ENCODE measurements at places on chromosomes 7 and 10.

DNA sequence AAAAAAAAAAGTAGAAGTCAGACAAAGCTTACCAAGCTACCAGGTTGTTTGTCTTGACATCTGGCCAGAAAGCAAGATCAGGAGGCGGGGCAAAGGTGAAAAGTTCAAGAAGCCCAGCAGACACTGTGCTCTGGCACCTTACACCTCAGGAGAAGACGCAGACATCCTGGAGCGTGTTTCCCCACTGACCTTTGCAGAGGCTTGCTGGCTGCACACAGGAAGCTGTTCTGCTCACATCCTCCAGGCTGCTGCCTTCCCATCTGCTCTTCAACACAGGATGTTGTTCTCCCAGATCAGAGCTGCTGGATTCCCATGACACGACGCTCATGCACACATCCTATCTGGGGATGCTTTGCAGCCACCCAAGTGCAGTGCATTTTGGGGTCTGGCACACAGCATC lies 174.4 kb upstream of the KIAA1217 start:
- no peak for DNase-seq

- no peak for DNase-seq
Measured at GRCh38 chr10:112426111-112426510, 20.6 kb downstream of the ZDHHC6 start.

DNA sequence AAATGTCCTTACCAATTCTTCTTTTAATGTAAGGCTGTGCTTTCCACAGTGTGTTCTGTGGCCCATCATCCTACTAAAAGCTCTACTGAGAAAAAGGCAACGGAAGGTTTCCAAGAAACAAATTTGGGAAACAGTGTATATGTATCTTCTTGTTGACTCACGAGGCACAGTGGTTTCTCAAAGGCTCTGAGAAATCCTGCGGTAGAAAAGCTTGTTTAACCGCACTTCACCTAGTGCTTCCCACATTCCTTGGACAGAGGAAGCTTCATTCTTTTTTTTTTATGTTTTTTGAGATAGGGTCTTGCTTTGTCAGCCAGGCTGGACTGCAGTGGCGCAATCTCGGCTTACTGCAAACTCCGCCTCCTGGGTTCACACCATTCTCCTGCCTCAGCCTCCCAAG lies 84.5 kb downstream of the TACC2 start:
- DNase-seq, result no peak

- DNase-seq, result no peak
Measured at GRCh38 chr10:71772832-71773220, 494 bp downstream of the VSIR start.

DNA sequence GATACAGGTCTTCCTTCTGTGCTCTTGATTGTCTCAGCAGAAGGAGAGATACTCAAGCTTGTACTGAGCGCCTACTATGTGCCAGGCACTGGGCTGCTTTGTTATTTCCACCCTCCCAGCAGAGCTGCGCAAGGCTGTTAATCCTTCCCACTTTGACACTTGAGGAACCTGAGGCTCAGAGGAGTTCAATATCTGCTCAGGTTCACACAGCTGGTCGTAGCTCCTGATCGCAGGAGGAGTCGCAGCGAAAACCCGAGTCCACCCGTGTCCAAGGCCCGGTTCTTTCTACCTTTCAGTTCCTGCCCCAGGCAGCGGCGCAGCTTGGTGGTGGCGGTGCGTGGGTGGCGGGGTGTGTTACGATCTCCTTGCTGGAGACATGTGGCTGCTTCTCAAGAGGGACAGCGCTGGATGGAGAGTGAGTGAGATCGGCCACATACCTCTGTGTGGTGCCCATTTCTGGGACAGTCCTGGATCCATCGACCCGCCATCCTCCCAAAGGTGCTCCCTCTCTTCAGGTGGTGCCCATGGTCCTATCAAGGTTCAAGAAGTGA lies 26.5 kb upstream of the SAMD8 start:
- no peak for DNase-seq

DNA sequence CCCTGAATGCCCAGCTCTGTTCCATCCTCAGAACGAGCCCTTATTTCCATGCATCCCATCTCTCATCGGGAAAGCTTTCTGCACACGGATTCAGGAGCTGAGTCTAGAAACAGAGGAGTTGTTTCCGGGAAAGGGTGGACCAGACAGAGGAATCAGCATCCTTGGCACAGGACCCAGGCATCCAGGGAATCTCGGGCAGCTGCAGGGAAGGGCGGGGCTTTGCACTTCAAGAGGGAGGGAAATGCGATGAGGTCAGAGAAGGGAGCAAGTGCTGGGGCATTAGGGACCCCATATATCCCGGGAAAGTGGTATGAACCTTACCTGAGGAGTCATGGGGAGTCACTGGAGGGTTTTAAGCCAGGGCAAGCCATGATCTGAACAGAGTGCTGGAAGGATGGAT lies 68.5 kb downstream of the NPTX2 start:
- no peak for DNase-seq
